ENCODE measurements at places on chromosomes 5 and 9.
A peak's percentile ranks its signal among the peaks of the same experiment; 100 is the strongest.

GRCh38 chr5:159092972-159093371 is 6.7 kb downstream of the EBF1 start:
- DNase-seq: no peak

DNA sequence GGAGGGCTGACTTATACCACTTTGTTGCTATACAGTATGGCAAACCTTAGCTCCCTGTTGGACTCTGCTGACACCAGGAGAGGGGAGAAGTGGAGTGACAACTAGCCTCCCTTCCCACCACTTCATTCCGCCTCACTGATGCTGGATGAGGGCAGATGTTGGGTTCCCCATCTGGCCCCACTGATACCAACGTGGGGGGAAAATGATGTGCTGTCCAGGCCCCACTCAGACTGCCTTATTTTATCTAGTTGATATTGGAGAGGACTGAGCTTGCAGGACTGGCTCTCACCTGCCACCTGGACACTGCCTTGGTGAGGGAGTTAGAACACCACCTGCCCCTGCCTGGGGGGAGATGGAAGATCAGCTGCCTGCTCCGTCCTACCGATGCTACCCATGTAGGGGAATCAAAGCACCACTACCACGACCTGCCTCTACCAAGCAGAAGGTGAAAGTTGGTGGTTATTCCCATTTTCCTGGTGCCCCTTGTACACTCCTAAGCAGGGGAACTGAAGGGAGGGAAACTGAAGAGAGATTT is 292.1 kb downstream of the GADD45G start:
- DNase-seq: no peak

DNA sequence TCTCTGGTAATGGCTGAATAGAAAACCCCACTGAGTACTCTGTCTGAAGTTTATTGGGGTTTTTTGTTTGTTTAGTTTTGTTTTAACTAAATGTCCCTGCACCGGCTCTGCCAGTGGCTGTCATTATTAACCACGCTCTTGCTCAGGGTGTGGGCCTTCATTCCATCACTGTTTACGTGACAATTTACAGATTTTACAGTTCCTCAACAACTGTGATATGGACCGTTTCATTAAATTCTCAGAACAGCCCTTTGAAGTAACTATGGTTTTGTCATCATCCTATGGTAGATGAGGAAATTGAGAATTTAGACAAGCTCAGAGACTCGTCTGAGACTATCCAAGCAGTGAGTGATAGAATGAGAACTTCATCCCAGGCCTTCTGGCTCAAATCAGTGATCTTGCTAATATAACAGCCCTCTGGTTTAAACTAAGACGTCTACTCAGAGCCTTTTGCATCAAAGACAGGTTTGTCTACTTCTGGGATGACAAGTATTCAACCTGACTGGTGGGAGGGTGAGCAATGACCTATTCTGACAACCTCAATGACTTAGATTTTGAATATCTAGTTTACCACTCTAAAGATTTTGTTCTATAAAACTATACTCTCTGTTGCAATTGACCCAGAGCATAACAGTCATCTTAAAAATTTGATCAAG is 77.3 kb upstream of the MAP3K1 start:
- no peak for DNase-seq

DNA sequence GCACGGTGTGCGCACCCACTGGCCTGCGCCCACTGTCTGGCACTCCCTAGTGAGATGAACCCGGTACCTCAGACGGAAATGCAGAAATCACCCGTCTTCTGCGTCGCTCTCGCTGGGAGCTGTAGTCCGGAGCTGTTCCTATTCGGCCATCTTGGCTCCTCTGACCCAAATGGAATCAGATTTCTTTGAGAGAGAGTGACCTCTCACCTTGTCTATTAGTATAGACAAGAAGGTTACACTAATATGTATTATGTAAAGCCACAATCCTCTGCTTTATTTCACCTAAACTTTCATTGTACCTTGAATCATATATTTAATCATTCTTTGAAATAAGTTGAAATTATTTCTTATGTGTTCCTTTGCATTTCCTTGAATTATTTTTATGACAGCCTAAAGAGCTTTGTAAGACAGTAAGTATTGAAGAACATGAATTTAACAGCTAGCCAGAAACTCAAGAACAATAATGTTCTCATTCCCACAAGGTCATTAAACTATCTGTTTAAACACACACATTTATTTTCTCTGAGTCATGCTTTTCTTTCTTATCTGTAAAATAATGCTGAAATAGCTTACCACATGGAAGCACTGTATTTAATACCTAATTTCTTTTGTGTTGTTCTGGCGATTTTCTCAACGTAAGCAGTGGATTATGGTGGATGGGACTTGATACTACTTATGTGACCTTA is 91.8 kb upstream of the DMRTA1 start:
- no peak for DNase-seq

- DNase-seq: no peak
These were observed 27.8 kb upstream of the ELL2 start for GRCh38 chr5:95989283-95990048.

- DNase-seq: no peak
These were observed 53.3 kb downstream of the SETX start for GRCh38 chr9:132301521-132301920.

GRCh38 chr9:10774051-10774450 is 161.2 kb upstream of the PTPRD start:
- DNase-seq: no peak

DNA sequence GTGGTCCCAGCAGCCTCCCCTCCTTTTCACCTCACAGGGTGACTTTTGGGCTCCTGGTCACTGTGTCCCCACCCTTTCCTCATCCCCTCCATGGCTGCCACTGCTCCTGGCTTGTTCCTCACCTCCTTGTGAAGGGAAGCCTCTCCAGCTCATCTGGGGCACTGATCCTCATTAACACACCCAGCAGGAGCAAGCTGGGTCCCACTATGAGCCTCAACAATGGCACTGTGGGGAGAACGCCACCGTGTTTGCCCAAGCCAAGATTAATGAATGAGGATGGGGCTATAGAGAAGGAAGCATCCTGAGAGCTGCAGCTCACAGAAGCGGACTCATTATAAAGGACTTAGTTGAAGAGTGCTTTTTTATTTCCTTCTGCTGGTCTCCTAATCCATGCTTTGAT is 118.4 kb downstream of the MARCHF11 start:
- no peak for DNase-seq

GRCh38 chr5:56575821-56576220 is 239.5 kb upstream of the MAP3K1 start:
- no peak for DNase-seq

GRCh38 chr5:95840956-95841705 is 18.6 kb upstream of the GLRX start:
- no peak for DNase-seq

GRCh38 chr9:116073826-116074225 is 79.8 kb upstream of the PAPPA start:
- peak; percentile 76 for DNase-seq

DNA sequence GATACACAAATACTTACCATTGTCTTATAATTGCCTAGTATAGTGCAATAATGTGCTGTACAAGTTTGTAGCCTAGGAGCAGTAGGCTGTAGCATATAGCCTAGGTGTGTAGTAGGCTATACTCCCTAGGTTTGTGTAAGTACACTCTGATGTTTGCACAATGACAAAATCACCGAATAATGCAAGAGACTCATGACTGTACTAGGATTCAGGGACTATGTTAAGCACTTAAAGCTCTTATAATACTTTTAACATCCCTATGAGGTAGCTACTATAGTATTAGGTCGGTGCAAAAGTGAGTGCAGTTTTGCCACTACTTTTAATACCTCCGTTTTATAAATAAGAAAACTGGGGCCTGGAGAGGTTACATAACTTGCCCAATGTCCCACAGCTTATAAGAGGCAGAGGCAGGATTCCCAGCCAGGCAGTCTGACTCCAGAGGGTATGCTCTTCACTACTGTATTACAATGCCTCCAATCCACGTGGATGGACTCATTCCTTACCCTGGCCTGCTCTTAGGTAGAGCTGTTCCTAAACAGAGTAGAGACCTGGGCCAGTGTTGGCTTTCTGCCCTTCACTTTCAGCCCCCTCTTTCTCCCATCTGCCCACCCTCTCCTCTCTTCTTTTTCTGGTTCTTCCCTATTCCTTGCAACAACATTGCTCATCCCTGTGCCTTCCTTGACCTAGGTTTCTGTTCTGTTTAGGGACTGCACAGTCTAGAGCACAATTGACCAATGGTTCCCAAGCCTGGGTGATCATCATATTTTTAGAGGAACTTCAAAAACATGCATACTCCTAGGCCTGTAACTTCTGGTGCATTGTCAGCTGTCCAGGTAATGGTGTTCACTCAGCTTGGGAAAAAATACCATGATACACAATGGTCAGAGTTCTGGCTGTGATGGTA is 114.0 kb downstream of the CARTPT start:
- DNase-seq: no peak

DNA sequence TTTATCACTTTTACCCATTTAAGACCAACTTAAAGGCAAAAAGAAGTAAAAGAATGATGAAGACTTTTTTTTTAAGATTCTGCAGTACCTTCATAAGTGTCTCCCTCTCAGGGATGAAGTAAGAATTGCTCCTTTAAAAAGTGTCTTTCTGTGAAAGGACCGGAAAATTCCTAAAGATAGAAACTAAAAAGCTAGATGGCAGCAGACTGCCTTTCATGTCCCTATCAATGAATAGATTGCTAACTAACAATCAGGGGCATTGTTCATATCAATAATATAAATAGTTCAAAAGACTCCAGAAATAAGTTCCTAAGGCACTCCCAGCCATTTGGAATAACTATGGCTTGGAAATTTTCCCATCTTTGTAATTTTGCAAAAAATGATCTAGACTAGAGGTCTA is 558.0 kb downstream of the PDE4D start:
- DNase-seq: no peak

DNA sequence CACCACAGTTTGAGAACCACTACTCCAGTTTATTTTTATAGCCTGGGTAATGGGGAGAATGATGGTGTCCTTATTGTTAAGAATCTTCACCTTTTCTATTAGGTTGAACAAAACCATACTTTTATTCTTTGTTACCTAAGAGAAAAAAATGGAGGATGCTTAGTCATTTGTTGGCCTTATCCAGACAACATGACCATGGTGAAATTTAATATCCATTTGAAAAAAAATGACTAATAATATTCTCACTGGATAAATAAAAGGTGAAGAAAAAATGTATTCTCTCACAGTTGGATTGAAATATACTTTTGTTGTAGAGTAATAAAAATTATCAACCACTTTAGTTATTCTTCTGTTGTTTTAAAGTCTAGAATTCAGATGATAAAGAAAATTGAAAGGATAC is 5.8 kb upstream of the CCNH start:
- no peak for DNase-seq

GRCh38 chr9:14670718-14671117 is 22.5 kb downstream of the ZDHHC21 start:
- DNase-seq: no peak

Data from non-pigmented ciliary epithelial cell (primary cell).